ENCODE measurements at places on chromosomes 13 and 19.

DNA sequence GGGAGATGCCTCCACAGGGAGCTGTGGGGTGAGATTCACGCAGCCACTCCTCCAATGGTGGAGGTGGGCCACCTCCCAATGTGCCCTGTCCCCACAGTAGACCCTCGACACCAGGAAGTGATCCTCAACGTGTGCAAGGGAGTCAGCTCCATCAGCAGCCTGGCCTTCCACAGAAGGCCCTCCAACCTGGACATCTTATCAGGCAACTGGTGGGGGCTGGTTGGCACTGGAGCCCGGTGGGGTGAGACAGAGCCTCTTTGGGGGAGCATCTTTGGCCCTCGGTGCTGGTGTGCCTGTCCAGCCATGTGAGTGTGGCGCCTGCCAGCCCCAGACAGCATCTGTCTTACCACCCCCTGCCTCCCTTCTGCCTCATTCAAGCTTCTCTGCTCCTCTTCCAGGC is 19.7 kb upstream of the RNF17 start:
- no peak for DNase-seq

DNA sequence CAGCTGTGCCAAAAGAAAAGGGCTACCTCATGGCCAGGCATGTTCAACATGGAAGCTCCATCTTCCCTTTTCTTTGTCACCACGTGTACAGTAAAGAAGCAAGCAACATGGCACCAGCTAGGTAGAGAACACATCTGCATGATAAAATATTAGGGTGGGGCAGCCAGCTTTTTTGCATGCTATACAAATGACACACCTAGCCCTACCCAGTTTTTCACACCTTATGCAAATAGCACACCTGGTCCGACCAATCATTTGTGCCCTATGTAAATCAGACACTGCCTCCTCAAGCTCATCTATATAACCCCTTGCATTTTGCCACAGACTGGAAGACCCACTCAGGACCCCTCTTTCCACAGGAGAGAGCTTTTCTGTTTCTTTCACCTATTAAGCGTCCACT is 85.5 kb downstream of the STOML3 start:
- no peak for DNase-seq

DNA sequence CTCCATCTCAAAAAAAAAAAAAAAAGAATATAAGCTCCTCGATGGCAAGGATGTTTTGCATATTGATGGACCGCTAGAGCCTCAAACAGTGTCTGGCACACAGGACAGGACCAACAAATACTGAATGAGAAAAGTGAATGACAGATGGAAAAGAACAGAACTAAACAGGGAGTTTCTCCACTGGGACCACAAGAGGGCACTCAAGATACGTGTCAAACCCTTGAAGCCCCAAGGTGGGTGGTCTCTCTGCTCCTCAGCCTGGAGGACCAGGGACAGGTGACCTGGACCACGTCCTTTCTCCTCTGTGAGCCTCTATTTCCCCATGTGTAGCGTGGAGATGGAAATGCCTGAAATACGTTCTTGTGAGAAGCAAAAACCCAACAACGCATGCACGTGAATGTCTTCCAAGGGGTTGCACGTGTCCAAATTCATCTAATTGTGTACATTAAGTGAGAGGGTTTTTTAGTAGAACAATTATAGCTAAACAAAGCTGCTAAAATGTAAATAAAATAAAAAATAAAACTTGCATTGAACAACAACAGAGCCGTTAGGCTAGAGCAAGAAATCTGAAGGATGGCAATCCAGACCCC is 5.7 kb upstream of the CDC42EP5 start:
- DNase-seq, result no peak

GRCh38 chr13:89786531-89786930 is 1561.0 kb upstream of the MIR17HG start:
- DNase-seq, result no peak

DNA sequence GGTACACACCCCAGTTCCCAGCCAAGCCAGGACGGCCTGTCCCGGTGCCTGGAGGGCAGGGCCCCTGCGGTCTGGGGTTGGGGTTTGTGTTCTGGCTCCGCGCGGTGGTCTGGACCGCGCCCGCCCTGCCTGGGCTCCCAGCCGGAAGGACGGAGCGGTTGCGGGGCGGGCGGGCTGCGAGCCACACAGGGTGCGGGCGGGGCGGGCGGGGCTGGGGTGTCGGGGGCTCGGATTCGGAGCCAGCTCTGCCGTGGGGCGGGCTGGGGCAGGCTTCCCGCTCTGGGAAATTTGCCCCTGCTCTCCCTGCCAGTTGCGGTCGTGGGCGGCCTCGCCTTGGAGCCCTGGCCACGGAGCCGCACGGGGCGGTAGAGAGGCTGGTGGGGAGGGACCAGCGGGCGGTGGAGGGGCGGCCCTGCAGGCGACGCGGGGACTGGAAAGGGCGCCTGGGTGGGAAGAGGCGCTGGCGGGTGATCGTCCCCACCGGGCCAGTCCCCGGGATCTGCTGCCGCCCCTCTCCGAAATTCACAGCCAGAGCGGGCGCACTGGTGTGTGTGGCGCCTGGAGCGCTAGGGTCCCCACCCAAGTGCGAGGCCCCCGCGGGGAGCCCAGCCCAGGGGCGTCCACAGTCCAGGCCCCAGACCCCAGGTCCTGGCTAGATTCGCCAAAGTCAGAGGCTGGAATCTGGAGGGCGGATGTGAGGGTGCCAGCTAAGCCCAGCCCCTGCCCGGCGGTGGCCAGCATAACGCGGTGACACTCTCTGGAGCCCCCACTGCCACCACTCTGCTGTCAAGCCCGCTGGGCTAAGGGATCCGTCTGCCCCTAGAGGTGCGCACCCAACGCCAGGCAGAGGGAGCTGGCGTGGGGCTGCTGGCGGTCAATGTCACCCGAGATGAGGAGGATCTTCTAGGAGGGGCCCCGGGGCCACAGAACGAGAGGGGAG is 11.0 kb upstream of the ZNF492 start:
- no peak for DNase-seq

GRCh38 chr19:40740747-40741146 is 9.5 kb downstream of the ACTMAP start:
- DNase-seq, result no peak

DNA sequence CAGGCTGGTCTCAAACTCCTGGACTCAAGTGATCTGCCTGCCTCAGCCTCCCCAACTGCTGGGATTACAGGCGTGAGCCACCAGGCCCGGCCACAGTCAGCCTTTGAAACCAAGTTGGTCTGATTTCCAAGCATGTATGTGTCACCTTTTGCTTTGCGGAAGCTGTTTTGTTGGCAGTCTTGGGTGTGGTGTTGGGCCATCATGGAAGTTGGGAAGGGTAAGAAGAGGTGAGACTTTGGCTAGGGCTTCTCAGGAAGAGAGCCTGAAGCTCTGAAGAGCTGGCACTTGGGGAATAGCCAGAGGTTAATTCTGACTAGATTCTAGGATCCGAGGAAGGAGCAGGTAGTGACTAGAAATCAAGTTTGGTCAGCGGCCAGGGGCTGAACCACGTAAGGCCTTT is 2.8 kb downstream of the RSPH6A start:
- no peak for DNase-seq

DNA sequence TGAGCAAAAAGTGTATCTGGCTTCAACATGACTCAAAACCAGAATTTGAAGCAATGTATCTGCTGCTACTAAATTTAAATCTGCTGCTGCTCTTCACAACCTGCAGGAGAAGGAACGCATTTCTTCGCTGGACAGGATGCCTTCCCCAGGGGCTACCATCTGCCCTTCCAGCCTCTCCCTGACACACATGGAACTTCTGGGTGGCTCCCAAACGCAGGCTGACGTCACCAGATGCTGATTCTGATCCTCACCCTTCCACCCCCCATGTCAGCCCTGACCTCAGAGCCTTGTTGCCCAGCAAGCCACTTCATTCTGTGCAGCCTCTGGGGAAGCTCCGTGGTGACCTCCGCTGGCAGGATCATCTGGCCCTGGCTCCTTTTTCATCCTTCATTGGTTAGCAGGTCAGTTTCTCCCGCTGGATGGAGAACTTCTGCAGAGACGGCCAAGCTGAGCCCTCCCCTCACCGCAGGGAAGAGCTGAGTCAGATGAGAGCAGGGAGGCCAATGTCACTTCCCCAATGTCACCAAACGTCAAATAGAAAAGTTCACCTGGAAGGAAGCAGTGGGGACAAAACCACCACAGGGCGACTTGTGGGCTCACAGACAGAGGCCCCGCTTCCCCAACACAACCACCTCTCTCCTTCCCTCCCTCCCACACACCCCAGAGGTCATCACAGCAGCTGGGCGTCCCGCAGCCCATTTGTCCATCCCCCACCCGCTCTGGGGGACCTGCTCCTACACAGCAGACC is 14.0 kb upstream of the RAB20 start:
- DNase-seq, result no peak

GRCh38 chr19:8151767-8152035 is 2.3 kb upstream of the FBN3 start:
- DNase-seq, result no peak

DNA sequence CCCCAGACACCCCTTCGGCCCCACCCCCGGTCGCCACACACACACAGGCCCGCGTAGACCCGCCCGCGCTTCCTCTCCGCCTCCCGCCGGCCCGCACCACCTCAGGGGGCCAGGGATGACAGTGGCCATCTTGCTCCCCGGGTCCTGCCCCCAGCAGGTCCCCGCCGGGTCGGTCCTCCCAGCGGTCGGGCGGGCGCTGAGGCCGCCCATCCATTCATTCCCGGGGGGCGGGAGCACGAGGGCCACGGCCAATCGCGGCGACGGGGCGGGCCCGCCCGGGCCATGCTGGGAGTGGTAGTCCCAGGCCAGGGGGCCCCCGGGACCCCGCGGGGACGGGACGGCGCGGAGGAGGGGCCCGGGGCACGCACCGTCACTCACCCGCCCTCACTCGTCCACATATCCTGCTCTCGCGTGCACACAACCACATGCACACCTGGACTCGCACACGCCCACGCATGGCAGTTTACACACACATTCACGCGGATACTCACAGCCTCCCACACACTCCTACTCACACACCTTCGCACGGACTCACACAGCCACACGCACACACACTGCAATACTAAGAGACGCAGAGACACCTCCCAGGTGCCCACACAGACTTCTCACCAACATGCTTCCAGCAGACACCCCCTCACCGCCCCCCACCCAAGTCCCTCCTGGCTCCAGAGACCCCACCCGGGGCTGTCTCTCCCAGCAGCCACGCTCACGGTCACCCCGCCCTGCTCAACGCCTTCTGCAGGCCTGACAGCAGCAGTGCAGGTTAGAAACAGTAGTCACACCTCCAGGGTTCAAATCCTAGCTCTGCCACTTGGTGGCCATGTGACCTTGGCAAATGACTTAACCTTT is at the start of gene DPF1:
TSS of gene DPF1 (minus strand) at position 209 of the 849 bp plus-strand sequence. CDS start at position 129, 80 bp downstream.
- DNase-seq, result no peak

GRCh38 chr13:29402166-29402636 is 193.3 kb downstream of the SLC7A1 start:
- no peak for DNase-seq

- no peak for DNase-seq
Measured at GRCh38 chr13:110162866-110163658, 143.9 kb downstream of the COL4A1 start.

DNA sequence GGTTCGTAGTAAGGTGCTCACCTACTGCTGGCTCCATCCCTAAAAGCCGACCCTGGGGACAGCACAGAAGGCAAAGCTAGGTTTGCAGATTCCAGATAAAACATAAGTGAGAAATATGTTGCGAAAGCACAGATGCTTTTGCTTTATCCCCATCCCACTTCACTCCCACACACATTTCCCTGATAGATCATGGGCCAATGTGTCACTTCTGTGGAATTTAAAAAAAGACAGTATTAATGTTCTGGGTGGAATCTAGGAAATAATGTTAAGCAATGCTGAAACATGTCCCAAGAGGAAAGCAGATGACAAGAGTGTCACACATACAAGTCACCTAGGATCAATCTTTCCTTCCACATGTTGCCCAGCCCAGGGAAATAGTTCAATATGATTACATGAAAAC is 661.0 kb upstream of the MIR17HG start:
- peak; percentile 54 for DNase-seq

DNA sequence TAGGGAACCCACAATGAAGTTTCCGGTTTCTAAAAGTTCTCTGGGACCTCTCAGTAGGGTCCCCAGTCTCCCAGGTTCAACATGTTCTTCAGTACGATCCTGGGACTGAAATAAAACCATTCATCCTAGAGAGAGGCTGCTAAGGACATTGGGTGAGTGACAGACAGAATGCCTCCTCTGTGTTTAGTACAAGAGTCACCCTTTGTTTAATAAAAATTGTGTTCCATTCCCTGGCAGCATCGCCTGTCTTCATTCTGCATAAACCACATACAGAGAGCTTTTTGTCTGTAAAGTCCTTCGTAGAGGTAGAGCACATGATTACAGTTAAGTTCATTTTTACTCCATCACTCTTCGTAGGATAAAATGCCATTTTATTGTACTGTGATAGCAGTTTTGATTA is 95.3 kb upstream of the GPR12 start:
- no peak for DNase-seq

DNA sequence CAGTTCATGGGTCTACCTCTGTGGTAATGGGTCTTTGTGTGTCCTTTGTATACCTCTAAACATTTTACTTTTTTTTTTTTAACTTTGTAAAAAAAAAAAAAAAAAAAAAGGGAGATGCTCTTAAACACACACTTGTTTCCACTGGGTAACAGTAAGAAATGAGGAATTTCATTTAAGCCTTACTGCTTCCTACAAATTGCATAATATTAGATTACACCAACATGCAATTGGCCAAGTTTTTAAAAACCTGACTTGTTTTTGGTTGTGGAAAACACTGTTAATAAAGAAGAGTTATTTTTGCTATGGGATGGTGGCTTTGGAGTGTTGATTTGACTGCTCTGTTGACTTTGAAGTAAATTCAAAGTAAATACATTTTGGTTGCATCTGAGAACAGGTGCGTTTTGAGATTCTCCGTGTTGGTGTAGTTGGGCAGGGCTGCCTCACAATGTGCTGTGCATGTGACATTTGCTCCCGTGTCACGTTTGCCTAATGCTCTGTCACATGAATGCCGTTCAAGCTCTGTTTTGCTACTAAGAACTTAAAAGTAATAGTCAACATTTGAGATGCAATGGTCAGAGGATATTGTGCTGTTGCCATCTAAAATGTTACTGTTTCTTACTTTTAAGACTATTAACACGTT is 202.4 kb downstream of the LMO7 start:
- no peak for DNase-seq

GRCh38 chr13:33678084-33678483 is 139.9 kb upstream of the RFC3 start:
- no peak for DNase-seq

DNA sequence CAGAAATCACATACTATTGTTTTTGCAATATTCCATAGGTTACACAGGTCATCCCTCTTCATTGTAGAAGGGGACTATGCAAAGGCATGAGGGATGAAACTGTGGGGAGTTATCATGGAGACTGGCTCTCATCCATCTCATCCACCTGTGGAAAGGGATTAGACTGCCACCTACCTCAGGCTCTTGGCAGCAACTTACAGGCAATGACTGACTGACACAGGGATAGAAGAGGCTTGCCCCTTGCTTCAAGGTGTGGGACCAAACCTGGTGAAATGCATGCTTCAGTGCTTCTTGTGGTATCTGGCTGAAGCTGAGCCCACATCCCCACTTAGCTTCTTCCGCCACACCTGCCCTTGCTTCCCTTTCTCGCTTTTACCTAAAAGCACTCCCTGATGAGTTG is 341.3 kb downstream of the GPC5 start:
- no peak for DNase-seq

DNA sequence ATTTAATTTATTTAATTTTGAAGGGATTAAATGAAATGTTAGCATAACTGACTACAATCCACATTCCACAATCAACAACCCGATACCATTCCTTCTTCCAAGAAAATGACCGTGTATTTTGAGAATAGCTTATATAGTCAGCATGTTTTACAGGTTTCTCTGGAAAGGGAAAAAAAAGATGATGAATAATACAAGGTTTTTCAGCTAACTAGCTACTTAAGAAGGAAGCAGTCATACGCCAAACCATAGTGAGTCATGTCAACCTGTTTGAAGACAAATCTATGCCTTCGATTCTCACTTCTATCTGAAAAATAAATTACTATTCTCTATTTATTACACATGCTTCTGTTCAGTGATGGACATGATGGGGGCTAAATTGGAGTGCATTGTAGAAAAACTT is 258.6 kb downstream of the EFNB2 start:
- no peak for DNase-seq

Data from fibroblast of skin of left biceps (primary cell).